ENCODE measurements at places on chromosomes 2 and 18.
A peak's percentile ranks its signal among the peaks of the same experiment; 100 is the strongest.

DNA sequence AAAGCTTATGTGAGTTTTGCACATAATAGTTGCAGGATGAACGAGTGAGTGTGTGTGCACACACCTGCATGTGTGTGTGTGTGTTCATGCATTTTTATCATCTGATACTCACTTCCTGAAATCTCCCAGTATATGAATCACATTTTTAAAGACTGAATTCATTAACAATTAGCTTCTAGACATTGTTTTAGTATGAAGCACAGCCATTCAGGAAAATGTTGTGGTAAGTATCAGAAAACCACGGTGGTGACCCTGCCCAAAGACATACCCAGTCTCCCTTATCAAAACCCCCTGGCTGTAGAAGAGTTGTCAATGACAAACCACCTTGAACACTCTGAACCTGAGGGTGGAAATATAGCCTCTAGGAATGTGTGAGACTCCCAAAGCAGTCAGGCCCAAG is 220.8 kb downstream of the ALK start:
- no peaks in the 10 kb centered on the region for H3K27me3 ChIP-seq
- no peak overlapping the region for H3K4me3 ChIP-seq
- H3K36me3 ChIP-seq, result no peaks in the 10 kb centered on the region

GRCh38 chr2:197327472-197328098 is 17.0 kb upstream of the ANKRD44 start:
- peaks cover 56% of the 10 kb centered on the region for H3K4me1 ChIP-seq
- H3K36me3 ChIP-seq, result no peaks in the 10 kb centered on the region
- H3K4me3 ChIP-seq, result peak overlapping the region; percentile 72
- peak; percentile 85 for ATAC-seq
- peak overlapping the region; percentile 99 for H3K27ac ChIP-seq
- no peaks in the 10 kb centered on the region for H3K27me3 ChIP-seq

DNA sequence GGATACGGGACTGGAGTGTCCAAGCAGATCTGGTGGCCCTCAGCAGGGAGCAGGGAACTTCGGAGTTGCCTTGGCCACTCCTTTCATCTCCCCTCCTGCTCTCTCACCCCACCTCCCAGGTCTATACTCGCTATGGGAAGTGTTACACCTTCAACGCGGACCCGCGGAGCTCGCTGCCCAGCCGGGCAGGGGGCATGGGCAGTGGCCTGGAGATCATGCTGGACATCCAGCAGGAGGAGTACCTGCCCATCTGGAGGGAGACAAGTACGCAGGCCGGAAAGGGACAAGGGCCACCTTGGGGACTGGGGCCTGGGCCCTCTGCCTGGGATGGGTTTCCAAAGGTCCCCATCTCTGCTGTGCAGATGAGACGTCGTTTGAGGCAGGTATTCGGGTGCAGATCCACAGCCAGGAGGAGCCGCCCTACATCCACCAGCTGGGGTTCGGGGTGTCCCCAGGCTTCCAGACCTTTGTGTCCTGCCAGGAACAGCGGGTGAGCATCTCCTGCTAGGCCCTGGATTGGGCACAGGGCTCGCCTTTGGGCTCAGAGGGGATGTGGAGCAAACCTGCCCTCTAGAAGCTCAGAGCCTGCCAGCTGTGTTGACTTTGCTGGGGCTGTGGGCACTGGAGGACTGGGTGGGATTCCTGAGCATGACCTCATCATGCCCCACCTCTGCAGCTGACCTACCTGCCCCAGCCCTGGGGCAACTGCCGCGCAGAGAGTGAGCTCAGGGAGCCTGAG is 11.8 kb downstream of the CHPF start:
- no peak overlapping the region for H3K4me3 ChIP-seq
- ATAC-seq, result no peak
- peaks cover 84% of the 10 kb centered on the region for H3K27me3 ChIP-seq
- no peak overlapping the region for H3K27ac ChIP-seq
- H3K36me3 ChIP-seq, result no peaks in the 10 kb centered on the region

DNA sequence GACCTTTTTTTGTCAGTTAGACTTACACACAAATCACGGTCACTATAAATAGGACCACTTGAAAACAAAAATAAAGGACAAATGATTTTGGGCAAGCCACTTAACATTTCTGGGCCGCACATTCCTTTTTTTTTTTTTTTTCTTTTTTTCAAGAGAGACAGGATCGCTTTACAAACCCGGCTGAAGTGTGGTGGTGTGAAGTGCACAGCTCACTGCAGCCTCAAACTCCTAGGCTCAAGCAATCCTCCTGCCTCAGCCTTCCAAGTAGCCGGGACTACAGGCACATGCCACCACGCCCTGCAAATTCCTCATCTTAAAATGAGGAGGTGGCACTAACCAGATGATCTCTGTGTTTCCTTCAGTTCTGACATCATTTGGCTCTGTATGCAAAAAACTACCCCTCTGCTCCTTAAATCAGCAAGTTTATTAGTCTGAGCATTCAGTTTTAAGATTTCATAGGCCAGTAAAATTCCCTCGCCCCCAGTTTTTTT is 28.3 kb upstream of the MRO start:
- no peaks in the 10 kb centered on the region for H3K27me3 ChIP-seq
- H3K36me3 ChIP-seq, result no peaks in the 10 kb centered on the region
- no peaks in the 10 kb centered on the region for H3K4me1 ChIP-seq
- no peak overlapping the region for H3K4me3 ChIP-seq
- ATAC-seq, result no peak

DNA sequence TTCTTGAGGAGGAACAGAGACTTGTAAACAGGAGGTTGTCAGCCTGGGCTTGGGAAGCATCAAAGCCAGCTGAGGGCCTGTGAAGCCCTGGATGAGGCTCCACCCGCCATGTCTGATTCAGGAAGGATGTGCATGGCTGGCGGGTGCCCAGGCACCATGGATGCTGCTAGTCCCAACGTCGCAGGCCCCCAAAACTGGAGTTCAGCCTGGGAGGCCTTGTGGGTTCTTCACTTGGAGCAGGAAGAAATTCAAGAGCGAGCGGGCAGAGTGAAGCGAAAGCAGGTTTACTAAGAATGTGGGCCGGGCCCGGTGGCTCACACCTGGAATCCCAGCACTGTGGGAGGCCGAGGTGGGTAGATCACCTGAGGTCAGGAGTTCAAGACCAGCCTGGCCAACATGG is 12.1 kb upstream of the PXDN start:
- H3K36me3 ChIP-seq, result no peaks in the 10 kb centered on the region
- ATAC-seq, result no peak
- no peaks in the 10 kb centered on the region for H3K4me1 ChIP-seq
- H3K27ac ChIP-seq, result no peak overlapping the region

DNA sequence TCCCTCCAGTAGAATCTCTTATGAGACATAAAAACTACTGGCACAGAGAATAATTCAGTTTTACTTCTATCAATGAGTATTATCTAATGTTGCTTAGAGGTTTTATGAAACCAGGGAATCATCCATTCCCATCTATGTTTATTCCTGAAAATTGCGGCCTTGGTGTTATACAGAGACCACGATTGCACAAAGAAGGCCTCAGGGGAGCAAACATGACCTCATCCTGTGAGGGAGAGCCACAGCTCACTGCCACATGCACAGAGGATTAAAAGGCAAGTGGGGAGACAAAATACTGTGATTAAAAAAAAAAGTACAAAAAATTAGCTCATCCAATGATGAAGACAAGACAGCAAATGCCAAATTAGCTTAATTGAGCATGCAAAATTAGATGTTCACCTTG is 111.8 kb upstream of the SLC35G4 start:
- H3K36me3 ChIP-seq, result no peaks in the 10 kb centered on the region
- ATAC-seq, result no peak
- H3K4me1 ChIP-seq, result no peaks in the 10 kb centered on the region

- no peak overlapping the region for H3K4me3 ChIP-seq
- no peak for ATAC-seq
- no peak overlapping the region for H3K27ac ChIP-seq
- no peaks in the 10 kb centered on the region for H3K27me3 ChIP-seq
- peaks cover 5% of the 10 kb centered on the region for H3K4me1 ChIP-seq
Measured at GRCh38 chr2:28312307-28313219, 80.1 kb upstream of the FOSL2 start.

- no peaks in the 10 kb centered on the region for H3K4me1 ChIP-seq
- no peaks in the 10 kb centered on the region for H3K36me3 ChIP-seq
- H3K27ac ChIP-seq, result no peak overlapping the region
Measured at GRCh38 chr18:73669297-73669696, 478.3 kb downstream of the FBXO15 start.

DNA sequence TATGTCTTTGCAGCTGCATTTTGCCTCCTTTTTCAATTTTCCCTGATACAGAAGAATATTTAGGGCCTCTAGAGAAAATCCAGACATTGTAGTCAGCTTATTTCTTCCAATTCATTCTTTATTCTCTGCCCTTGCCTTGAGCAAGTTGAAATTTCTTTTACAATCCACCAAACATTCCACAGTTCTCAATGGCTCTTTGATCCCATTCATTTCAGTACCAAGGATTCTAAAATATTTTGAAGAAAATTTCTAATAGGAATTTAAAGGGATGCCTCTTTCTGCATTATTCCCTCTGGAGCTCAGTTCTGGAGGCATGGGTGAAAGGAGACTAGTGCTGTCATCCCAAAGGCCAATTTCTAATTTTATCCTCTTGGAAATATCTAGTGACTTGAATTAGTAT is 61.2 kb downstream of the COL5A2 start:
- H3K4me3 ChIP-seq, result no peak overlapping the region
- H3K27ac ChIP-seq, result no peak overlapping the region
- ATAC-seq, result no peak
- no peaks in the 10 kb centered on the region for H3K36me3 ChIP-seq
- no peaks in the 10 kb centered on the region for H3K4me1 ChIP-seq

DNA sequence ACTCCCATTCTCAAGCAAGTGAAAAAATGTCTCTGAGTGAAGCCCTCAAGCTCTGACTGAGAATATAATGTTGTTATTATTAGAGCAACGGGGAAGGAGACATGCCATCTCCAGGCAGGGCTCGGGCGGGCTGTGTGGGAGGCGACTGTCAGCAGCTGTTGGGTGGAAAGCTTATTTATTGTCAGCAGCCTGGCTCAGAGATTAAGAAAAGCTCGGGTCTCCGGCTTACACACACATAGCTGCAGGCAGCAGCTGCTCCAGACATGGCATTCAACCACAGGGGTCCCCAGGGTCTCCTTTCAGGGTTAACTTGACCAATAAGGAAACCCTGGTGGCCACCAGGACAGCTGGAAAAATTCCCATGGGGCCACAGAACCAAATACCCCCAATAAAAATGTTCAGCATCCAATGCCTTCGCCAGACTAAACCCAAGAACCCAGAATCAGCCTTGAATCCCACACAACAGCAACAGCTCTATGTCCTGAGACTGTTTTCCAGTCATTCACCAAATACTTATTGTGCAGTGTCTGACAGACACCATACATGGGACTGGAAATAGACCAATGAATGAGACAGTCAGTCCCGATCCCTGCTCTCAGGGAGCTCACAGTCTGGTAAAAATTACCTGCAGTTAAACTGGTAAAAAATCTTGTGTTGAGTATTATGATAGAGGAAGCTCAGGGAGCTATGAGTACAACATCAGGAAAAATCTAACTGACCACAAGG is 70.5 kb upstream of the RTN4 start:
- H3K4me3 ChIP-seq, result no peak overlapping the region
- no peak overlapping the region for H3K27ac ChIP-seq
- peaks cover 25% of the 10 kb centered on the region for H3K4me1 ChIP-seq
- ATAC-seq, result no peak
- no peaks in the 10 kb centered on the region for H3K36me3 ChIP-seq

DNA sequence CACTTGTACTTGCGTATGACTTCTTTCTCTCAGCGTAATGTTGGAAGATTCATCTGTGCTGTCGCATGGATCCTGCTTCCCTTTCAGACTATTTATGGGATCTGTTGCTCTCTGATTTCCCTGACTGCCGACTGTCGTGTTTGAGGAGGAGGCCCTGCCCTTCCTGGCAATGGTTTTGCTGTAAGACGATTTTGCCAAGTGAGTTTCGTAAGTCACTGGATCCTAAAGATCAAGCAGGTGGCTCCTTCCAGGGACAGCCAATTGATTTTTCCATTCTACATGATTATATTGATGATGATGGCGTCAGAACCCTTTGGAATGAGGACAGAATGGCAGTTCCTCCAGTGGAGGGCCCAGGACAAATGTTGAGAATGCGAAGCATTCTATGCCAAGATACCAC is 8.7 kb upstream of the B3GNT2 start:
- H3K36me3 ChIP-seq, result no peaks in the 10 kb centered on the region
- H3K4me3 ChIP-seq, result no peak overlapping the region

- H3K36me3 ChIP-seq, result no peaks in the 10 kb centered on the region
- no peak for ATAC-seq
- no peaks in the 10 kb centered on the region for H3K4me1 ChIP-seq
- no peaks in the 10 kb centered on the region for H3K27me3 ChIP-seq
Measured at GRCh38 chr2:11710632-11711353, 35.6 kb upstream of the LPIN1 start.

DNA sequence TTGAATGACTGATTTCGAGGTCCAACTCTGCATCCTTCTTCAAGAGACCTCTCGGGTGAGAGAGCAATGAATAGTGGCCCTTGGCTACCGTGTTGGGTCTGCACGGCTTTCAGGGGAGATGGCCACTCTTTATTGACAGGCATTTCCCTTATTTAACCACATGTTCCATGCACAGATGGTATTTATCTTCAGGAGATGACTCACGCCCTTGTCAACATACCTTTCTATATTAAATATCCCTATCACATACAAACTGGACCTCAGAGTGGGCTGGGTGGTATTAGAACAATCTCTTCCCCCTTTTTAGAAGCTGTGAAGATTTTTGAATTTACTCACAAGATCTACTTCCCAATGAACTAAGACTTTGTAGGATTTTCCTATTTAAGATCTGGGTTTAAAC is 109.6 kb upstream of the CDC42EP3 start:
- ATAC-seq, result no peak
- no peak overlapping the region for H3K4me3 ChIP-seq
- H3K27me3 ChIP-seq, result no peaks in the 10 kb centered on the region
- H3K27ac ChIP-seq, result no peak overlapping the region

GRCh38 chr2:238971318-238972145 is 123.6 kb downstream of the TWIST2 start:
- H3K36me3 ChIP-seq, result no peaks in the 10 kb centered on the region
- H3K27me3 ChIP-seq, result peaks cover 45% of the 10 kb centered on the region
- ATAC-seq, result no peak
- H3K27ac ChIP-seq, result no peak overlapping the region
- no peak overlapping the region for H3K4me3 ChIP-seq

GRCh38 chr18:48841381-48842258 is 109.1 kb downstream of the SMAD7 start:
- no peaks in the 10 kb centered on the region for H3K27me3 ChIP-seq
- no peak overlapping the region for H3K4me3 ChIP-seq
- no peak for ATAC-seq
- H3K27ac ChIP-seq, result no peak overlapping the region
- H3K4me1 ChIP-seq, result peaks cover 36% of the 10 kb centered on the region

- no peaks in the 10 kb centered on the region for H3K36me3 ChIP-seq
- no peak for ATAC-seq
- H3K27me3 ChIP-seq, result peaks cover 45% of the 10 kb centered on the region
- no peak overlapping the region for H3K27ac ChIP-seq
- peaks cover 26% of the 10 kb centered on the region for H3K4me1 ChIP-seq
Measured at GRCh38 chr2:130828461-130828860, 8.3 kb upstream of the ARHGEF4 start.

GRCh38 chr18:58755304-58756010 is 84.2 kb downstream of the MALT1 start:
- H3K27ac ChIP-seq, result peak overlapping the region; percentile 74
- ATAC-seq, result peak; percentile 3
- H3K27me3 ChIP-seq, result no peaks in the 10 kb centered on the region
- H3K4me1 ChIP-seq, result peaks cover 37% of the 10 kb centered on the region
- no peak overlapping the region for H3K4me3 ChIP-seq

All from stimulated activated memory B cell treated with anti-CD40 and anti-IgM and Interleukin-4, amounts not matched to agents 10 μg/mL and 1 μg/mL and 100 μg/mL, for 72 hours (primary cell).